Breast epithelium (tissue), 4 donors: ENCODE measurements at places on chromosomes 3 and 15. TPM values are rescaled to one million over a fixed set of nuclear protein-coding genes. Genes with fewer than 3 reads are reported as not detected.

- DNase-seq: no peak
- no peak overlapping the region for H3K27ac ChIP-seq
- H3K4me1 ChIP-seq: no peaks in the 10 kb centered on the region
- H3K27me3 ChIP-seq: no peaks in the 10 kb centered on the region
Observed at GRCh38 chr3:179608931-179609720, 4.5 kb downstream of the NDUFB5 start.

RASGRF1 gene
- total RNA-seq: 0.16 TPM

TYRO3 gene
- 8.8 TPM for total RNA-seq

UTS2B gene
- 0.15 TPM for total RNA-seq

ACTRT3 gene
- total RNA-seq: 1.5 TPM

- H3K36me3 ChIP-seq: no peaks in the 10 kb centered on the region
- H3K4me1 ChIP-seq: no peaks in the 10 kb centered on the region
- H3K27ac ChIP-seq: no peak overlapping the region
- H3K27me3 ChIP-seq: no peaks in the 10 kb centered on the region
- no peak for DNase-seq
Observed at GRCh38 chr3:101902041-101902440, 52.7 kb downstream of the NFKBIZ start.

- H3K36me3 ChIP-seq: no peaks in the 10 kb centered on the region
- H3K4me1 ChIP-seq: no peaks in the 10 kb centered on the region
- H3K27me3 ChIP-seq: no peaks in the 10 kb centered on the region
- H3K27ac ChIP-seq: no peak overlapping the region
- DNase-seq: no peak
Observed at GRCh38 chr3:180252683-180253082, 215.9 kb upstream of the PEX5L start.

DNA sequence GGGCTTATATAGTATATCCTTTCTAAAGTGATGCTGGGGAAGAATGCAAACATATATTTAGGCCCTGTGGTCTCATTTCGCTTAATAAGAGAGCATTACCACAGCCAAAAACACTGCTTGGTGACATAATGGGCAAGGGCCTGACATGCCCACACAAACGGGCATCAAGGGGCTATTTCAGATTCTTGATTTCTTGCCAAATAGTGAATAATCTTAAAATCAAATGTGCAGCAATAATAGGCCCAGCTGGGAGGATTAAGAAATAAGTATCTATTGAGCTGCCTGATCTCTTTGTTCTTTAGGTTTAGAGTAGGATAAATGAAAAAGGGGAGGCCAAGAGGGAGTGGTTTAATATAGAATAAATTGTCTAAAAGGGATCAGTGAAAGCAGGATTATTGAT lies 241.0 kb upstream of the GBE1 start:
- no peak overlapping the region for H3K27ac ChIP-seq
- no peaks in the 10 kb centered on the region for H3K4me1 ChIP-seq
- no peak for DNase-seq
- no peak overlapping the region for H3K4me3 ChIP-seq
- no peaks in the 10 kb centered on the region for H3K27me3 ChIP-seq

- H3K4me1 ChIP-seq: no peaks in the 10 kb centered on the region
- peak; percentile 53 for DNase-seq
- H3K27ac ChIP-seq: no peak overlapping the region
- H3K4me3 ChIP-seq: no peak overlapping the region
- no peaks in the 10 kb centered on the region for H3K36me3 ChIP-seq
- H3K27me3 ChIP-seq: no peaks in the 10 kb centered on the region
Observed at GRCh38 chr3:161560008-161560637, 63.5 kb downstream of the OTOL1 start.

DNA sequence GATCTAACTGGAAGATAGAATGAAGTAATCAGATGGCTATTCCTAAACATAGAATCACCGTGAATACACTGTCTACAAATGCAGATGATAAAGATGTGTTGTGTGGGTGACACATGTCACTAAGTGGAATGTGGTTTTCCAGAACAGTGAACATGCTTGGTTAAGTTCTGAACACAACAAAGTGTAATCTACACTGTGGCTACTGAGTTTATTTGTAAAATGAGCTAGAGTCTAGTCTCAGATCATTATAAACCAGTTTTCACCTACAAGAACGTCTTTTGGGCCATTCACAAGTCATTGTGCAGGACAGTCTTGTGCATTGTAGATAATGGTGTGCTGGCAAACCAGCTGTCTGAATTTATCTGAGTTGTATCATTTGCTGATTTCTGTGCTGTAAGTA lies 35.3 kb downstream of the OXNAD1 start:
- H3K4me3 ChIP-seq: no peak overlapping the region
- H3K36me3 ChIP-seq: no peaks in the 10 kb centered on the region
- DNase-seq: no peak

GRCh38 chr3:48636149-48636655 lies 941 bp upstream of the SLC26A6 start:
- no peak for DNase-seq
- peak overlapping the region; percentile 94 for H3K4me3 ChIP-seq
- H3K4me1 ChIP-seq: no peaks in the 10 kb centered on the region
- H3K27me3 ChIP-seq: no peaks in the 10 kb centered on the region
- peak overlapping the region; percentile 80 for H3K27ac ChIP-seq
- no peaks in the 10 kb centered on the region for H3K36me3 ChIP-seq

ABHD10 gene
- total RNA-seq: 22.6 TPM

DNA sequence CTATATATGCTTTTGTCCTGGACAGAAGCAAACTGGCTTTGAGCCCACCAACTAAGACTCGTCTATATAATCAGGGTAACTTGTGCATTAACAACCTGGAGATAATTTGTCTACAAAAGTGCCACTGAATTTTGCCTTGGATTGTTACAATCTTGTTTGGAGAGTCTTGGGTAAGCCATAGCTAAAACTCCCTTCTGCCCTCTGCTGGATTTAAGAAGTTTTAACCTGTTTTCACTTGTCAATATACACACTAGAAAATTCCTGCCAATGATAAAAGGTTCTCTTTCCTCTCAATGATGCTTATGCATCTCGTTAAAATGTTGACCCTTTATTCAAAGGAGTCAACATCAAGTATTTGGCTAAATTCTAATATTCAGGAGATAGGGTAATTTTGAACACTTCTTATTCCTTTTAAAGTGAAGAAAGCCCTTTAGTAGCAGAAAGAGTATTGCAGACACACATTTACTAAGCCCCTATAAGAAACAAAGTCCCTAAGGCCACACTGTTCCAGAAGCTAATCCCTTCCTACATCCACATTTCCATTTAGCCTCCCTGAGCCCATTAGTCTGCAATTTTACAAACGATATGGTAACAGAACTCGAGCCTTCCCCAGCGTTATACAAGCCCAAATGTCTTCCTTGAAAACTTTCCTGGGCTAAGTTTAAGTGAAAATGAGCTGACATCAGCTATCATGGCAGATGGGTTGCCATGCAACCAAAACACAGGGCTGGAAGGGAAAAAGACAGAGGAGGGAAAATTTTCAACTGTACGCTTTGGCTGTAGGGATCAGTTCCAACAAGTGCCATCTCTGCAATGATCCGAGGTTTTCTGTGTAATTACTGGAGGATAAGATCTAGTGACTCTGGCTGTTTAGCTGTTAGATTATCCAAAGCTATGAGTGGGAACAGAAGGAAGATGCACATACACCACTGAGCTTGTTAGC lies 75.9 kb upstream of the FGF12 start:
- H3K4me3 ChIP-seq: no peak overlapping the region
- no peaks in the 10 kb centered on the region for H3K4me1 ChIP-seq
- no peak for DNase-seq
- H3K27ac ChIP-seq: no peak overlapping the region
- no peaks in the 10 kb centered on the region for H3K36me3 ChIP-seq
- H3K27me3 ChIP-seq: no peaks in the 10 kb centered on the region

GRCh38 chr15:90040618-90041017 lies 39.5 kb downstream of the ZNF710 start:
- no peaks in the 10 kb centered on the region for H3K4me1 ChIP-seq
- H3K27me3 ChIP-seq: no peaks in the 10 kb centered on the region
- DNase-seq: no peak
- no peak overlapping the region for H3K27ac ChIP-seq
- no peaks in the 10 kb centered on the region for H3K36me3 ChIP-seq
- no peak overlapping the region for H3K4me3 ChIP-seq

- H3K27me3 ChIP-seq: no peaks in the 10 kb centered on the region
- H3K36me3 ChIP-seq: no peaks in the 10 kb centered on the region
- no peak overlapping the region for H3K27ac ChIP-seq
- no peak for DNase-seq
- H3K4me1 ChIP-seq: no peaks in the 10 kb centered on the region
- no peak overlapping the region for H3K4me3 ChIP-seq
Observed at GRCh38 chr15:40543082-40543481, 21.8 kb downstream of the CCDC32 start.

DNA sequence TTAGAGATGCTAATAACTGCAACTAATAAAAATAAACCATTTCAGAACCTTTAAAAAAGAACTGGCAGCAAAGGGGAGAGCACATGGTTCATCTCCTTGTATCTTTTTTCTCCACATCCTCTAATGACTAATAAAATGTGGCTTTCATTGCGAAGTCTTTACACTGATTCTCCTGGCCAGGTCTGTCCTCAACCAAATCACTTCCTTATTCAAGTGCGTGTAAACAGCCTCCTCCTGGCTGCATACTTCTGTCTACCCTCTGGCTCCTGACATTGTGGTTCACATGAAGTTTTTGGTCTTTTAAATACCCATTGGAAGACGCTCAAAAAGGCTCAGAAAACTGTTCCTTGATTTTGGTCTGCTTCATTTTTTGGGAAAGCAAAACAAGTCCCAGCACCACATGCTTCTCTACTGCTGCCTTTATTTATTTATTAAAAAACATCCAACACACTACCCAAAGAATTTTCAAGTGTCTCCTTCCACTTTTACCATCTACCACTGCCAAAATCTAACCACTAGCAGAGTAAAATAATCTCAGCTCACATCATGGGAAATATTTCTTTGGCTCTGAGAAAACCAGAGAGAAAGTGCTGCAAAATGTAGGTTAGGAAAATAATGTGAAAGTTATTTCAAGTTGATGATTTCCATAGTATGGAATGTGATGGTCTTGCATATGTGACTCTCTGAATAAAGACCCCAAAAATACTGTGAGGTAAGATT lies 85.1 kb downstream of the EFL1 start:
- H3K4me1 ChIP-seq: no peaks in the 10 kb centered on the region
- H3K27ac ChIP-seq: peak overlapping the region; percentile 75
- no peak overlapping the region for H3K4me3 ChIP-seq
- no peaks in the 10 kb centered on the region for H3K27me3 ChIP-seq

ISLR2 gene
- total RNA-seq: 0.48 TPM

ANKRD34C gene
- total RNA-seq: not detected
